ENCODE measurements at places on chromosomes 4 and X. TPM values are rescaled to one million over a fixed set of nuclear protein-coding genes. Genes with fewer than 3 reads are reported as not detected.

DNA sequence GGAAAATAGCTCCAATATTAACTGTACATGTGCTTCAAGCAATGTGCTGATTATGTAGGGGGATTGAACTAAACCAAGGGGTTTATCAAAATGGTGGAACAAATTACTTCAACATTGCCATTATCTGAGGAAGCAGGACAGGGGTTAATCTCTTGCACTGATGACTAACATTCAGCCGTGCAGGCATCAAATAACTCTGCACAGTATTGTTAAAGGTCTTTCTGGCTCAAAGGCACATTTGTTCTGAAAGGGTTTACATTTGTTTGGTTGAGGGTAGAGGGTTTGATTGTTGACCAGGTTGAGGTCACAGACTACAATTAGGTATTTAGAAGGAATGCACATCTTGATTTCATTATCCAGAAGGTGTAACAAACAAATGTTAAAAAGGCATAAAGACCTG is 32.2 kb upstream of the CCSER1 start:
- DNase-seq, result no peak

- DNase-seq, result no peak
These were observed 719.5 kb upstream of the SLIT2 start for GRCh38 chr4:19531906-19532848.

DNA sequence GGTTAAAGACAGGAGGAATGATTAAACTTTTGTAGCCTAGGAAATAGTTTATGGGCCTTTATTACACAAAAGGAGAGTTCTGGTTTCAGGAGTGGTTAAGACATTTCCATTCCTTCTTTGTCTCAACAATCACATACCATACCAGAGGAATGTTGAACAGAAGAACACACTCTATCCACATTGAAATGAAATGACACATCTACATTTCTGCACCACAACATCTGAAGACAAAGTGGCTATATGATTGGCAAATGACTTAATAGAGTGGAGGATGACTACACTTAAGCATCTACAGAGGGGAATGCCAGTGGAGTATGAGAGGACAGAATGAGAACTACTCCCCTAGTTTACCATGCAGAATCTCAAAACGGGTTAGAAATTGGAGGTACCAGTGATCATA is 8.0 kb downstream of the CYP2U1 start:
- no peak for DNase-seq

DNA sequence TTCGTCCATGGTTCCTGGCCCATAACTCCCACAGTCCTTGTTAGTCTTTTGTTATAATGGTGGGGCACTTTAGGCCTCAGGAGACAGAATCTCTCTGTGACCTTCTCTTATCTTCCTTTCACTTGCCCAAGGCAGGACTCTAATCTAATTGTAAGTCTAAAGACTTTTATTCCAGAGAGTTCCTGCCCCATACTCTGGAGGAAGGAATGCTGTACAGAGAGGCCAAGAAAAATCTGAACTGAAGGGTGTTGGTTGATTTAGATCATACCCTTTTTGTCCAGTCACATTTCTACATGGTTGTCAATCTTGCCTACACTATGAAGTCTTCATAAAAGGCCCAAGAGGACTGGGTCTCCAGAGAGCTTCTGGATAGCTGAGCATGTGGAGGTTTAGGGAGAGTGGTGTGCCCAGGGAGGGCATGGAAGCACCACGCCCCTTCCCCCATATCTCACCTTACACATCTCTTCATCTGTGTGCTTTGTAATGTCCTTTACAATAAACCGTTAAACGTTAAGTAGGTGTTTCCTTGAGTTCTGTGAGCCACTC is 84.5 kb downstream of the AFF1 start:
- DNase-seq, result no peak

GRCh38 chrX:150766351-150767044 is 73.3 kb downstream of the MTMR1 start:
- no peak for DNase-seq

GRCh38 chrX:84467898-84468297 is 34.4 kb downstream of the HDX start:
- DNase-seq, result no peak

- DNase-seq, result no peak
These were observed 63.7 kb upstream of the CD99 start for GRCh38 chrX:2627272-2627867.

GRCh38 chr4:168694667-168695066 is 197.8 kb downstream of the PALLD start:
- DNase-seq, result no peak

GRCh38 chrX:25009407-25009806 is 6.4 kb downstream of the ARX start:
- no peak for DNase-seq

DNA sequence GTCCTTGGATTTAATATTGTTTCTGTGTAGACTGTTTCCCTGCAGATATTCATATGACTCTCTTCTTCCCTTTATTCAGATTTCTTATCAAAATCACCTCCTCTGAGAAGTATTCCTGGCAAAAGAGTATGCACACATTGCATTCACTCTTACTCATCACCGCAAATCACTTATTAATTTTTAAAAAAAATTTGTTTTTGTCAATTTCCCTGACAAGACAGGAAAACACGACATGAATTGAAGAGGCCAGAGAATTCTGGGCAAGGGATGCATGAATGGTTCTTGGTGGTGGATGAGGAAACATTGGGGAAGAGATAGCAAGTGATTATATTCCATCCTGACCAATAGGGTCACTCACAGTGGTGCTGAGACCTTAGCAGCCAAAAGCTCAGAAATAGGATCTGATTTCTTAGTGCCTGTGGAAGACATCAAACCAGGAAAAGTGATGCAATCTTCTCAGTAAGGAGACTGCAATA is 522.5 kb upstream of the AGA start:
- DNase-seq, result no peak

DNA sequence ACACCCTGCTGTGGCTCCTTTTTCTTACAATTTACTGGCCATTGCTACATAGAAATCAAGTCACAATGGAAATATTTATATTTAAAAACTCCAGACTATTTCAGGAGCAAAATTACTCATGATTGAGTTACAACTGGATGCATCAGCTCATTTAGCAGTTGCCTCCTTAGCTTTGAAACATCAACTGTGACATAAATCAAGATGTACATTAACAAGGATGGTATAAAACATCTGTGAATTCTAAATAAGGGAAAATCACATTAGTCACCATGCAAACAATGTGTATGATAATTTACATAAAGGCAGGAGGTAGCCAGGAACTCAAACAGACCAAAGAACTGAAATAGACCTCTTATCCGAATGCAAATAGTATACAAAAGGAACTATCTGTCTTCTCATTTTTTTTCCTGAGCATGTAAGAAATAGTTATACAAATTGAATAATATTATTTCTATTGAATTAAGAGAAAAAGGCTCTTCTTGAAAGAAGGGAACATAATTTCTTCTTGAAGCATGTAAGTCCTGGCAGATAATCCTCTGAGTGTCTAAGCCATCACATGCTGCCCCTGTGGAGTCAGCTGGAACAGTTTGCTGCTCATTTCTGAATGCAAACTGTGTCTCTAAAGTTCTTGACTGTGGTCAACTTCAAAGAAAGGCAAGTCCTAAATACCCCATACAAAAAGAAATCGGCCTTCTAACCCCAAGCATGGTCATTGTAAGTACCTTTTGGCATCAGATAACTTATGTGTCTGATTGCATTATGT is 151.2 kb downstream of the NAA11 start:
- DNase-seq, result no peak

ARHGAP36 gene
- total RNA-seq, result 0.91 TPM

PRDX4 gene
- 38.0 TPM for total RNA-seq

ZNF595 gene
- total RNA-seq, result 18.2 TPM

UCP1 gene
- not detected for total RNA-seq

All from gastrocnemius medialis (tissue), 4 donors.